Activated gamma-delta T cell treated with anti-CD3 and anti-CD28 coated beads, Interleukin-2, amount 50 U/mL, for 16 hours (primary cell): ENCODE measurements at places on chromosomes 16 and 17.
A peak's percentile ranks its signal among the peaks of the same experiment; 100 is the strongest.

DNA sequence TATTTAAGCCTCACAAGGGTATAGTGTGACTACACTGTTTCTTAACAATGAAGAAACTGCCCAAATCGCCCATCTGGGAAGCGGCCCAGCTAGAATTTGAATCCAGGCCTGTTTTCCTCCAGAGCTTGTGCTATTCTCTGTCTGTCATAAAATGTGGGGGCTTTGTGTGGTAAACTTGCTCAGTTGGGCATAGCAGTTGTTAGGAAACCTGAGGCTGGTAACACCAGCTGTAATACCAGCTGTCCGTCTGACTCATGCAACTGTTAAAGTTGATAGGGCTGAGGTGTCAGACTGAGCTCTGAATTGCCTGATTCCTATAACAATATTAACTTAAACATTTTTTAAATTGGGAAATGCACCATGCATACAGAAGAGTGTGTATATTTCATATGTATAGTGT is 9.3 kb downstream of the NOD2 start:
- no peak for DNase-seq

DNA sequence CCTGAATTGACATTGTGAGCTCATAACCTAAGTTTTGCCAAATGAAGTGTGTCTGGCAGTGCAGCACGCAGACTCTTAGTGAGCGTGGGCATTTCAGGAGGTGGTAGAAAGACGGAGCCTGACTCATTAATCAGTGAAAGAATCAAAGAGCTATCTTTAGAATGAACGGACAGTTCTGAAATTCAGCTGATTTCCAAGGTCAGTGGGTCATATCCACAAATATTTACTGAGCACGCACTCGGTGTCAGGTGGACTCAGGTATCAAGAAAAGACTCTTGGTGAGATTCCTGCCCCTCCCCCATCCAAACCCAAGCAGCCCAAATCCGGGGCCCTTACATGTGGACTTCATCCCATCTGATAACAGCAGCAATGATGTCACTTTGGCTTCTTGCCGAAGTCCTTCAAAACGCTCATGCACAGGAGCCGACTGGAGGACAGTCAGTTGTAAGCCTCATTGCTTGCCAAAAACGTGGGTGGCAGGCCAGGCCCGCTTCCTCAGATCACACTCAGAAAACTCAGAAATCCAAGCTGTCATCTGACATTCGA is 185.8 kb downstream of the HS3ST3A1 start:
- no peak for DNase-seq

- no peak for DNase-seq
Measured at GRCh38 chr17:58233543-58233942, 4.8 kb upstream of the LPO start.

GRCh38 chr17:72624652-72625051 is 467.8 kb downstream of the SLC39A11 start:
- no peak for DNase-seq

GRCh38 chr16:54931120-54932014 is 702 bp downstream of the IRX5 start:
- DNase-seq, result no peak

- DNase-seq, result no peak
Measured at GRCh38 chr16:68668266-68668665, 23.2 kb downstream of the CDH3 start.

DNA sequence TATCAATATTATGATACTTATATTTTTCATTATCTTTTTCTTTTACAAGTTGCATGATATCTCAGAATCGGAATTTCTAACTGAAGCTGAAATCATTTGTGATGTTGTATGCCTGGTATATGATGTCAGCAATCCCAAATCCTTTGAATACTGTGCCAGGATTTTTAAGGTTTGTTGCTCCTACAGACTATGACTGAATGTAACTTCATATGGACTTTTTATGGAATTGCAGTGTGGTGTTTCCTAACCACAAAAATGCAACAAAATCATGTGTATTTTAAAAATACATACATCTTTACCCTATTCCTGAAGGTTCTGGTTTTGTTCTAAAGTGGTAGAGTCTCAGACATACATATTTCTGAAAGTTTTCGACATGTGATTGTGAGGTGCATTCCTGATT is 58.8 kb upstream of the RHBDL3 start:
- DNase-seq, result no peak

- DNase-seq, result no peak
Measured at GRCh38 chr17:47213540-47213939, 4.4 kb downstream of the MYL4 start.

- DNase-seq, result peak; percentile 52
Measured at GRCh38 chr16:30063893-30064728, 1.4 kb upstream of the ALDOA start.

DNA sequence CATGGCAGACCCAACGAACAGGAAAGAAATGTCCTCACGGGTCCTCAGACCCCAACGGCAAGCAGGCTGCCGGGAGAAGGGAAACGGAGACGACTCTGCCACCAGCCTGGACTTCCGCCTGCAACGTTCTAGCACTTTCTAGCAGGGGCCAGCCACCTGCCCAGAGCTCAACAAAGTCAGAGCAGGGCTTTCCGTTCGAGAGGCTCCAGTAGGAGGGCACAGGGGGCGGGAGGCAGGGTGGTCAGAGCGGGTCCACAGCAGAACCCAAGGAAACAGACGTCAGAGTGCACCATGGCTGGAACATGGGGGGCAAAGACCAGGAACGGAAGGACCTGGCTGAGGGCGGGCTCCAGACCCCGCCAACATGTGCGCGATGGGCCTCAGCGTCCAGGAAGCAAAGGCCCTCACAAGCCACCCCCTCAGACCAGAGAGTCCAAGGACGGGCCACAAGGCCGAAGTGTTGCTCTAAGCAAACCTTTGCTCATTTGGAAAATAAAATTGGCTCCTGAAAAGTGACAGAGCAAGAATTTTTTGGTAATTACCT is 29.4 kb upstream of the C16orf95 start:
- DNase-seq, result no peak

- no peak for DNase-seq
Measured at GRCh38 chr17:49899191-49899485, 51.3 kb upstream of the TAC4 start.
